ENCODE measurements at places on chromosomes 4 and X.

GRCh38 chr4:174388461-174389145 lies 104.9 kb downstream of the CEP44 start:
- no peak for DNase-seq

DNA sequence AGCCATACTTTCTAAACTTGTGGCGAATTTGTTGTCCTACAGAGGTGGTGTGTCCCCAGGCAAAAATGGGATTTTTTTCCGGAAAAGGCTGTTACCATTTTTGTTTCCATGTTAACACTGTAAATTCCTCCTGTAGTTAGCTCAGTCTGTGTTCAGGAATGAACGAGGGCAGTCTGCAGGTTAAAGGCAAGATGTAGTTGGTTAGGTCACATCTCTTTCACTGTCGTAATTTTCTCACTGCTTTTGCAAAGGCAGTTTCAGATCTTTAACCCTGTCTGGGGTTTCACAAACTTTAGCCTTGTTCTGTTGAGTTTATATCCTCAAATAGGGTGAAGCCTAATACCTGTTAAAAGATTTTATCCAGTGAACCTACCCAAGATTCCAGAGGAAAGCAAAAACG lies 50.5 kb upstream of the PUDP start:
- no peak for DNase-seq

- no peak for DNase-seq
Observed at GRCh38 chrX:123570011-123570590, 162.8 kb downstream of the THOC2 start.

- no peak for DNase-seq
Observed at GRCh38 chr4:158671665-158671914, at the start of gene C4orf46. TSS of gene C4orf46 (minus strand) at chr4:158671887. CDS start at chr4:158671801, 86 bp downstream.

- DNase-seq = no peak
Observed at GRCh38 chr4:3435686-3435956, 6.1 kb upstream of the HGFAC start.

DNA sequence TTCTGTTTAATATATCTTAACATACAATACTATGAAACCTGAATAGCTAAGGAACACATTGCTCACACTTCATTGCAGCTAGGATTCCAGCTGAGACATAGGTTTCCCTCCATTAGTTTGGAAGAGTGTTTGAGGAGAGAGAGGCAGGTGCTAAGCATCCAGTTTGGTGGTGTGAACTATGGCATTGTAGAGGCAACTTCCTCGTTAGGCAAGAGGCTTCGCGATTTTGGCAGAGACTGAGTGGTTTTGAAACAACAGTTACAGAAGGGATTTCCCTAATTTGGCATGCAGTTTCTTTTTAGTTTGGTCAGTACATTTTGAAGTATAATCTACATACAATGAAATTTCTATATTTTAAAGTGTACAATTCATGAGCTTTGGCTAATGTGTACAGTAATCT lies 117.1 kb upstream of the BMP3 start:
- no peak for DNase-seq

DNA sequence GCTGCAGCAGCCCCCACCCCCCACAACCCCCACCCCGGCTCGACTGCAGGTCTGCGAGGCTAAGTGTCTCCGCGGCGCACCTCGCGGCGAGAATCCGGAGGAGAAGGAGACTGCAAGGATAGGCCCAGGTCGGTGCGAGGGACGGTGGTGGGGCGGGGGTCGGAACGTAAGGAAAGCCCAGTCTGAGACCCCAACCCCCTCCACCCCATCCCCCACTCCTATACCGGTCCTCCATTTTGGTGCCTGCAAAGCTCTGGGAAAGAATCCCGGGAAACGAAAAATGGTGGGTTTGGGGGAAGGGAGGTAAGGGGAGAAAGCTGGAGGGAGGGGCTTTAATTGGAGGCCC lies 614 bp downstream of the BEX3 start:
- DNase-seq = no peak

DNA sequence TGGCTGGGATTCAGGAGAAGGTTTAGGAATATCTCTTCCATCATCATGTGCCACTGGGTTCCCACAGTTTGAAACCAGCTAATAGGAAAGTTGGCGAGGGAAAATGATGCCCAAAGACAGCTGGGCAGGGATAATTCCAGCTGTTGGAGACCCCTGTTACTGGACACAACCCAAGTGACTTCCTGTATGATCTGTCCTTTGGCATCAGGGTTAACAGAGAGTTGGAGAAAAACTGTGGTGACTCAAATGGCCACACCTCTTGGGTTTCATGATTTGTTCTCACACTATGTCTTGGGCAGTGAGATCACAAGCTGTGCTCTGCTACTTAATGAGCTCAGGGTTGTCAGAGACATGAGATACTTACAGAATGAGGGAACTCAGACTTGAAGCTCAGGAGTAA lies 3.8 kb downstream of the FGF16 start:
- DNase-seq = peak; percentile 81

- no peak for DNase-seq
Observed at GRCh38 chr4:175658661-175659060, 153.4 kb downstream of the GPM6A start.

GRCh38 chr4:65242156-65242846 lies 428.0 kb downstream of the EPHA5 start:
- no peak for DNase-seq

GRCh38 chr4:147408189-147408588 lies 72.7 kb upstream of the EDNRA start:
- peak; percentile 12 for DNase-seq

DNA sequence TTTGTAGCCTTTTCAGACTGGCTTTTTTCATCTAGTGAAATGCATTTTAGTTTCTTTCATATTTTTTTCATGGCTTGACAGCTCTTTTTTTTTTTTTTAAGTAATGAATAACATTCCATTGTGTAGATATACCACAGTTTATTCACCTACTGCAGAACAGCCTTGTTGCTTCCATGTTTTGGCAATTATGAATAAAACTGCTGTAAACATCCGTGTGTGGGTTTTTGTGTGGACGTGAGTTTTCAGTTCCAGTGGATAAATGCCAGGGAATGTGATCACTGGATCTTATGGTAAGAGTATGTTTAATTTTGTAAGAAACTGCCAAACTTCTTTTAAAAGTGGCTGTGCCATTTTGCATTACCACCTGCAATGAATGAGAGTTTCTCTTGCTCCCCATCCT lies 160.8 kb downstream of the SOWAHB start:
- peak; percentile 20 for DNase-seq

DNA sequence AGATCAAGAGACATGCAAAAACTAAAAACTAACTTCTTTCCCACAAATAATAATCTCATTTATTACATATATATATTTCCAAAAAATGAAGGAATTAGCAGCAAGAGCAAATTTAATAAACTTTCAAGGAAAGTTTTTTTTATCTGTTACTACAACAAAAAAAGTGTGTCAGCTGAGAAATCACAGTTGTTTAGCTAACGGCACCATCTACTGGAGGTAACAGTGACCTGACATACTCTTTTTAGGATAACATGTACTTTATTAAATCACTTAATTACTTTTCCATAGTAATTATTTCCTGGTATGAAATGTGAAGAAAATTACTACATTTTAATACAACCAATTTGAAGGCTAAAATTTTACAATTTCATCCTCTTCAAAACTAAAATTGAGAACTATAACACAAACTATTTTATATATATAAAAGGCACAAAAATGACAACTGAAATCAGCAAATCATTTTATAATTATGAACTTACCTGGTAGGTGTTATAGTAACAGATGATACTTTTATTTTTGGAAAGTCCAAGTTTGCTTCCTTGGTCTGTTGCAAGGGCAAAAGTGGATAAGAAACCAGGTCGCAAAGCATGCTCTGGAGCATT lies 9.1 kb downstream of the LAMTOR3 start:
- peak; percentile 58 for DNase-seq

DNA sequence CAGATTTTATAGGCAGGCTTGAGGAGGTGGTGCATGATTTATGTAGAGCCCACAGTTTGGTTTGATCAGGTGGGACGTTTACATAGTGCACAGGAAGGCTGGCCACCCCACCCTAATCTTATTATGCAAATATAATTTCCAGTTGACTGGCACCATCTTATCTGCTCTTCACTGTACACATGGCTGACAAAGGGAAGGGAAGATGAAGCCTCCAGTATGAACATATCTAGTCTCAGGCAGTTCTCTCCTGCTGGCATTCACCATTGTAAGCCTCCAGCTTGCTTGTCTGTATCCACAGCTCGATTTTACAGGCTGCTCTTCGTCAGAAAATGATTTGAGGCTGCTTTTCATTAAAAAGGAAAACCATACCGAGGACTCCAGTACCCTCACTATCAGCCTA lies 278.3 kb downstream of the TECRL start:
- no peak for DNase-seq

DNA sequence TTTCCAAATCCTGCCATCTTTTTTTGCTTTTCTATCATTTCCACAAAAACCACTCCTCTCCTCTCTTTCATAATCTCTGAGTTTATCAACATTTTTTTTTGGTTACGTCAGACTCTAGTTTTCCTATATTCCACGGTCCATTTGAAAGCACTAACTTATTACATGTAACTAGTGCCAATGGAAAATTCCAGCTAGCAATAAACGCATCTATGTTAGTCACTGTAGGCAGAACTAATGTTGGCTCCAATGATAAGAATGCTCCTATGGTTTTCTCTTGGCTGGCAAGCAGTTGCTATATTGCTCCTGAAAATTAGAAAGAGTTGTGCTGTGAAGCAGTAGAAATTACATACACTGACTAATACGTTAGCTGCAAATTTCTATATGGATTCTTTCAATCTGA lies 634.6 kb upstream of the FTHL17 start:
- peak; percentile 2 for DNase-seq

DNA sequence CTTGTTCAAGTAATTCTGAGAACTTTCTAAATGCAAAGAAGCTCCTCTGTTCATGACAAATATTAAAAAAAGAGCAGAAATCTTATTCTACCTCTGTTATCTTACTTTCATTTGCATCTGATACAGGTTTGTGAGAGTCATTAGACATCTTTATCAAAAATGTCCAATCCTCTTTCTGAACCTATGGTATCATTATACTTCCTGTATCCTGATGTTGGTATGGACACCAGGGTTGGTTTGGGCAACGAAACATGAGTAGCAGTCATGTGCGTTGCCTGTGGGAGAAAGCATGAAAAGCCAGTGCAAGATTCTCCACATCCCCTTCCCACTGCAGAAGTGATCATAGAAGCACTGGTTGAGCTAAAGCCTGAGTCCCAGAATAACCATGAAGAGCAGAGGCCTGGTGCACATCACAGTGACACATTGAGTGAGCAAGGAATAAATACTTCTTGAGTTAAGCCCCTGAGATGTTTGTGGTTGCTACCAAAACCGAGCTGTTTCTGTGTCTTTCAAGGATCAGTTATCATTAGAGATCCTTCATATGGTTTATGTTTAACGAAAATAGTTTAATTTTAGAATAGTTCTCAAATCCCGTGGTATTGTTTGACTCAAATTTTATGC lies 197.2 kb downstream of the BANK1 start:
- no peak for DNase-seq

DNA sequence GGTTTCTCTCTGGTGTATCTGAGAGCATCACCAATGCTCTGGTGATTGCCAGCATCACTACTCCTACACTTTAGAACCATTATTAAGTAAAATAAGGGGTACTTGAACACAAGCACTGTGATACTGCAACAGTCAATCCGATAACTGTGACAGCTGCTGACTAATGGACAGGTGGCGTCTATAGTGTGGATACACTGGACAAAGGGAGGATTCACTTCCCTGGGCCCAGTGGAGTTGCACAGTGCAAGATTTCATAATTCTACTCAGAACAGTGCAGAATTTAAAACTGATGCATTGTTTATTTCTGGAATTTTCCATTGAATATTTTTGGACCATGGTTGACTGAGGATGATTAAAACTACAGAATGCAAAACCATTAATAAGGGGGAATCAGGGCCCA lies 97.8 kb downstream of the SHROOM3 start:
- DNase-seq = no peak

GRCh38 chr4:112531146-112531545 lies 15.2 kb upstream of the NEUROG2 start:
- DNase-seq = no peak

- DNase-seq = no peak
Observed at GRCh38 chr4:109649872-109650271, 53.4 kb downstream of the CASP6 start.

GRCh38 chr4:168800926-168801325 lies 209.1 kb downstream of the CBR4 start:
- no peak for DNase-seq

GRCh38 chrX:65750674-65751469 lies 83.4 kb downstream of the MSN start:
- DNase-seq = no peak

- no peak for DNase-seq
Observed at GRCh38 chr4:1414831-1415680, 8.8 kb upstream of the NKX1-1 start.

DNA sequence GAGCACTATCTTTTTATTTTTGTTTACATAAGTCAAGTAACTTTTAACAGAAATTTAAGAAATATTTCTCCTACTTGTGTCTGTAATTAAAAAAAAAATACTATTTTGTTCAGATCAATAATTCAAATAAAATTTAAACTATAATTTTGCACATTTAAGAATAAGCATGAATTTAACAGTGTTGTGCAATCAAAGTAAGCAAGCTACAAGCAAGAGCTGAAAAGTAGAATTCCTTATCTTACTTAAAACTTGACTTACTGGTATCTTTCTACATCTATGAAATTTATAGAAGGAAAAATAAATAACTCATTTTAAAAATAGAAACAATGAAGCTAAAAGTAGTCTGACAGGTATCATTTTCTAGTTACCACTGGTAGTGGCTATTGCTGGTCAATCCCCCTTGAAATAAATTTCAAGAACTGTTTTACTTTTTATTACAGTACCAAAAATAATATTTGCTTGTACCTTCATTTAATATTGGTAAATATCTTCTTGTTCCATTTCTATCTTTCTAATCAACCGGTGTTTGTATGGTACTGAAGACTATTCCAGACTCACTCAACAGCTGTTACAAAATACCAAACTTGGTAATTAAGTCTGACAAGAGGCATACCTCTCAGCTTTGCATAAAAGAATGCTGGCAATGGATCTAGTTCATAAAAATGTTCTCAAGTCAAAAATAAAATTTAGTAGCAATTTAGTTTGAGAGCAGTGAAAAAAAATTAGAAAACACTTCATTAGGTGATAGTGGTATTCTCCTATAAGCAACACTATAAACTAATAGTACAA lies 62.2 kb downstream of the NOCT start:
- no peak for DNase-seq

DNA sequence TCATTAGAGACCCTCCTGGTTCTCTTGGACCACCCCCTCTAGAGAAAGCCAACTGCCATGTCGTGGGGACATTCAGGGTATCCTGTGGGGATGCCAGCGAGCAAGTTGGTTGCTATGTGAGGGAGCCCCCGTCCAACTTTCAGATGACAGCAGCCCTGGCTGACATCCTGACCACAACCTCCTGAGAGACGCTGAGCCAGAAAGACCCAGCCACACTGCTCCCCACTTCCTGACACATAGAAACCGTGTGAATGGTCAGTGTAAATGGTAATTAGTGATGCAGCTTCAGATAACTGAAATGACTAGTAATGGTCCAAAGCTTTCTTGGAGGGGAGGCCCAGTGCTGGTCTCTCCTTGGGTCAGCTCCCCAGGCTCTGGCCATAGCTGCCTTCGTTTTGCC lies 10.8 kb downstream of the CLCN4 start:
- no peak for DNase-seq

Data from fibroblast of mammary gland (primary cell).